ENCODE measurements at places on chromosomes 5 and 9.
A peak's percentile ranks its signal among the peaks of the same experiment; 100 is the strongest.

GRCh38 chr9:38431116-38431515, 6.9 kb upstream of the IGFBPL1 start:
- no peak for DNase-seq

GRCh38 chr5:76971511-76971910, 18.7 kb downstream of the CRHBP start:
- no peak for DNase-seq

DNA sequence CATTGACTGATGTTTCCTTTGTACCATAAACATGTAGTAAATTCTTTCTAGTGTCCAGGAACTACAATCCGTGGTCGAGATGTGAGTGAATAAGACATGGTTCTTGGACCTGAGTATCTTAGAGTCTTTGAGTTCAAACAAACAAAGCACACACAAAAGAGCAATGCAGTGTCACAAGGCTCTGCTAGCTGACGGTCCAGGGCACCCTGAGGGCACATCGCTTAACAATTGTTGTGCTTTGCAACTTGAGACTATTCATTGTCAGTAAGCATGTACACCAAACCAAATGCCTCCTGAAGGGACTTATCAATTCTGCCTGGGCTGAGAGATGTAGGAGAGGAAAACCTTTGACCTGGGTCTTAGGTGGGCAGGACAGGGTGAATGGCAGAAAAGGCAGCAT, 84.8 kb downstream of the CAMK4 start:
- no peak for DNase-seq

DNA sequence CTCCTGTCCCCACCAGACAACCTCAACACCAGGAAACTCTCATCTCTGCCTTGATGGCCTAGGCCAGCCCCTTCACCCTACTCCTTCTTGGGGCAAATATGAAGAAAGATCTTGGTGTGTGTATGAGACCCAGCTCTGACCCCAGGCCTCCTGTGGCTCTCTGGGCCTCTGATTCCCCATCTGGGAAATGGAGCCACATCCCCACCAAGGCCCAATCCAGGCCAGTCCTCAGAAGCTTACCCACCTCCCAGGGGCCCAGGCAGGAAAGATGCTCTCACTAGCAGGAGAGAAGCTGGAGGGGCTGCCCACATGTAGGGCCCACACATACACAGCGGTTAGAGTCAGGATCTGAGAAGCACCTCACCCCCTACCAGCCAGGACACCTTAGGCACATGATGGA, 38.9 kb downstream of the BICD2 start:
- DNase-seq = no peak

- DNase-seq = no peak
These were observed 2258.8 kb upstream of the WWC1 start for GRCh38 chr5:166032601-166033000.

DNA sequence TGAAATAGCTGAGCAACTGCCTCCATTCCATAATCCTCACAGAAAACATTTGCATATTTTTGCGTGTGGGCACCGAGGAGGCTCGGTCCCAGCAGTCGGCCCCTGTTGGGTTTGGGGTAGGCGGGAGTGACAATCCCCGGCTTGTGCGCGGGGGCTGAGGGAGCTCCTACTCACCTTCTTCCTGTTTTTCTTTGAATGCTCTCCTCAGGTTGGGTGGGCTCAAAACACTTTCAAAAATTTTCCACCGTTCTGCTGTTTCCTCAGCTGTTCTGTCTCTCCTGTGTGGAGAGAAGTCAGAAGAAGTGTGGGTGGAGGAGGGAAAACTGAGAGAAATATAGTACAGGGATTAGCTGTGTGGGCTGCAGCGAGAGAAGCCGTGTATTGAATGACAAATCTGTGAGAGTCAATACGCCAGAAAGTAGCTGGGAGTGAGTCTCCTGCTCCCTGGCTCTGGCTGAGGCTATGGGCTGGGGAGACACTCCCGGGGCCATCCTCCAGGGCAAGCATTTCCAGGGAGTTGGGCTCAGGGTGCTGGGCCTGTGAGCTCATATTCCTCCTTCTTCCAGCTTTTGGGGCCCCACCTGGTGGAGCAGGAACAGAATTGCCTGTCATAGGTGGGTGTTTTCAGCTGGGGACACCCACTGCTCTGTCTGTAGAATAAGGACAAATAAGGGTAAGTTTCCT, 84.7 kb downstream of the CMYA5 start:
- DNase-seq = no peak

GRCh38 chr5:40958811-40959210, 49.5 kb downstream of the C7 start:
- no peak for DNase-seq

DNA sequence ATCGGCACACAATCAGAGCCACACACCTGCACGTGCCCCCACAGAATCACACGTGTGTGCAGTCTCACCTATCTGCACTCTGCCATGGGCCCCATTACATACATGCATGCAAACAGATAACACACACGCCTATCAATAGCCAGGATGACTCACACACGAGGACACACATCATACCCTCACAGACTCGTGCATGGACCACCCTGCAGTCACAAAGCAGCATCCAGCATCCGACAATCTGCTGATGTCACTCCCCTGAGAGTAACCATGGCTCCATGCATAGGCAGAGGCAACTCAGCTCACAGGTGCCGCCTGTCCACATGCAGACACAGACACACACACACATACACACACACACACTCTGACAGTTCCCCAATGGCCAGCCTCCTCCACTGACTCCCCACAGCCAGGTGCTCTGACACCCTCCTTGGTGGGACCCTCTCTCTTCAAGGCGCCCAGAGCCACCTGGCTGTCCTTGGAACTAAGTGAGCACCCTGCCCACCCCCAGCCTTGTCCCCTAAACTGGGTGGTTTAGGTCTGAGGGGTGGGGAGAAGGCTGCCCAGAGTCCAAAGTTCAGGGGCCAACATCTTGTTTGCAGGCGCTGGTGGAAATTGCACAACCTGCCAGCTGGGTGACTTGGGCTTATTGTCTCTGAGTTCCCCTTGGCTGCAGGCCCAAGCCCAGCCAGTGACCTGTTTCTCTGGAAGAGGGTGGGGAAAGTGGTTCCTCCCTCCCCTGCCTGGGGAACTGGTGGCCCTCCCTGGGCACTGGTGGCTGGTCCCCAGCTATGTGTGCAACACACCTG, 34.6 kb upstream of the NEK6 start:
- no peak for DNase-seq

- DNase-seq = no peak
These were observed 30.0 kb downstream of the ARHGEF37 start for GRCh38 chr5:149611326-149611725.

DNA sequence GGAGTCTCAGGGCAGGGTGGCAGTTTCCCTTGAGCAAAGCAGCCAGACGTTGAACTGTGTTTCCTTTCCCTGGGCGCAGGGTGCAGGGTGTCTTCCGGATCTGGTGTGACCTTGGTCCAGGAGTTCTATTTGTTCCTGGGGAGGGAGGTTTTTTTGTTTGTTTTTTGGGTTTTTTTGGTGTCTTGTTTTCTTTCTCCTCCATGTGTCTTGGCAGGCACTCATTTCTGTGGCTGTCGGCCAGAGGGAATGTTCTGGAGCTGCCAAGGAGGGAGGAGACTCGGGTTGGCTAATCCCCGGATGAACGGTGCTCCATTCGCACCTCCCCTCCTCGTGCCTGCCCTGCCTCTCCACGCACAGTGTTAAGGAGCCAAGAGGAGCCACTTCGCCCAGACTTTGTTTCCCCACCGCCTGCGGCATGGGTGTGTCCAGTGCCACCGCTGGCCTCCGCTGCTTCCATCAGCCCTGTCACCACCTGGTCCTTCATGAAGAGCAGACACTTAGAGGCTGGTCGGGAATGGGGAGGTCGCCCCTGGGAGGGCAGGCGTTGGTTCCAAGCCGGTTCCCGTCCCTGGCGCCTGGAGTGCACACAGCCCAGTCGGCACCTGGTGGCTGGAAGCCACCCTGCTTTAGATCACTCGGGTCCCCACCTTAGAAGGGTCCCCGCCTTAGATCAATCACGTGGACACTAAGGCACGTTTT, 3.5 kb upstream of the PHYHD1 start:
- DNase-seq = no peak

DNA sequence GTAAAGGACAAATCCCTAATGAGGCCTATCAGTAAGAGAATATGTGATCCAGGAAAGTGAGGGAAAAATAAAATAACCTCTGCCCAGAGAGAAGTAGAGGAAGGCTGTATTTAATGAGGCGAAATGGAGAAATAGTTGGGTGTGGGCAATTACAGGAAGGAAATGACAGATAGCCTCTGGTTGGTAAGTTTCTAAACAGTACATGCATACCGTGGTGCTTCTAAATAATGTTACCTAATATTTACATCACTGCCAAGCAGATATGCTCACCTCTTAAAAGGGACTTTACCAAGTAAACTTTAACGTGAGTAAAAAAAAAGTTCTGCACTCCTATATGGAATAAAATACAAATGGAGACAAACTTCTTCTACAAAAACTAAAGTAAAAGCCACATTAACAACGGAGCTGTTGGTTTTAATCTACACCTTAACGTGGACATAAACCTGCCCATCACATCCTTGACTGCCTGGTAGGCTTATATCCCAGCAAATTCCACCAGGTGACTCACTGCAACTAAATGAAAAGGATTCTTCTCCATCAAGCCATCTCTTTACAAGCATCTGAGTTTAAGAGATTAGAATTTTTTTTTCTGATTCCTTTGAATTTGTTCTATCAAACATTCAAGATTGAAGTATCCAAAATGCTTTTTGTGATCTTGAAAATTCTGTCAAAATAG, 12.4 kb downstream of the NFIL3 start:
- no peak for DNase-seq

DNA sequence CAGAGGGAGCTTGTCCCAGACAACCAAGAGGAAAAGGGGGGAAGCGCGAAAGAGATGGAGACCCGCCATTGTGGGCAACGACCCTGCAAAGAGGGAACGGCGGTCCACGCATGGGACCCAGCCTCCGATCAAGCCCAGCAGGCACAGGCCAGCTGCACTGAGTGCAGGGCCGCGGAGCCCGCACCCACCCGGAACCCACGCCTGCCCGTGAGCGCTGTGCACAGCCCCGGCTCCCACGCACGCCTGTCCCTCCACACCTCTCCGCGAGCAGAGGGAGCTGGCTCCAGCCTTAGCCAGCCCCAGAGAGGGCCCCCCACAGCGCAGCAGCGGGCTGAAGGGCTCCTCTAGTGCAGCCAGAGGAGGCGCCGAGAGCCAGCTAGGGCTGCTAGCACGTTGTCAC, 416.5 kb downstream of the DMRTA1 start:
- DNase-seq = no peak

DNA sequence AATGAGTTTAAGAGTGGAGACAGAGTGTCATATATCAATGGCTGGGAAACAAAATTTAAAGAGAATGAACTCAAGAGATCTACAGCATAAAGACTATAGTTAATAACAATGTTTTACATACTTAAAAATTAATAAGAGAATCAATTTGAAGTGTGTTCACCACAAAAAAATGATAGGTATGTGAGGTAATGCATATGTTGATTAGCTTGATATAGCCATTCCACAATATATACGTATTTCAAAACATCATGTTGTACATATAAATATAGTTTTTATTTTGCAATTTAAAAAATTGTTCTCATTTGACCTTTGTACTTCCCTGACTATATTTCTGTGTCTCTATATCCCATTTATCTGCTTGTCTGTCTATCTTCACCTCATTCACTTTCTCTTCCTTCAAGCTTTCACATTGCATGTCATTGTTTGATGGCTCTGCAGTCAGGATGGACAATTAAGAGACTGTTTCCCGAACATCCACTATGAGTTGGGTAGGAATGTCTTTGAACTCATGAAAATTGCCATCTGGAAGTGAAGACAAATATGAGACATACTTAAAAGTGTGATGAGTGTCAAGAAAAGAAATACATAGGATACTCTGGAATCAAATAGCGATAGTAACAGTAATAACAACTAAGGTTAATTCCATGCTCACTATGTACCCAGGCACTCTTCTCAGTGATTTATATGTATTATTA, 359.9 kb upstream of the ACTBL2 start:
- DNase-seq = no peak

DNA sequence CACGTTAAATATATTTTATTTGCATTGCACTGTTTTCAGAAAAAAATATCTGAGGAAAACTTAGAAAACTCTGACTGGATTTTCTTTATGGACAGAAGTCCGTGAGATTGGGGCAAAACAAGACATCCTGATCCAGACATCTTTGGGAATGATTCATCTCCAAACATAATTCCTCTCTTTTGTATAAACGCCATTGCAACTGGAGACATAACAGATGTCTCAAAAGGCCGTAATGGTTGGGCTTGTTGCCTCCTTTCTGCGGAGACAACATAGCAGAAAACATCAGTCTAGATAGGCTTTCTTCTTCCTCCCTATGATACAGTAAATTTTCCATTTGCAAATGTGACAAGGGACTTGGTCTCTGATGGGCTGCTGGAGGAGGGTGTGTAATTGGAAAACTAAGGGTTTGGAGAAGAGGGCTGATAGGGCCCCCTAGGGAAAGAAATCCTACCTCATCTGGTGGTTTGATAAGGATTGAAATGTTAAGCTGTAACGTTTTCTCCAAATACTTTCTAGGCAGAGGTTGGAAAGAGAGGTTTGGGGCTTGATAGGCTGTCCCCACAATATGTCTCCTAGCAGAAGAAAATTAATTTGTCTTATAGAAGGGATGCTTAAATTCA, 631.5 kb upstream of the ST8SIA4 start:
- no peak for DNase-seq

DNA sequence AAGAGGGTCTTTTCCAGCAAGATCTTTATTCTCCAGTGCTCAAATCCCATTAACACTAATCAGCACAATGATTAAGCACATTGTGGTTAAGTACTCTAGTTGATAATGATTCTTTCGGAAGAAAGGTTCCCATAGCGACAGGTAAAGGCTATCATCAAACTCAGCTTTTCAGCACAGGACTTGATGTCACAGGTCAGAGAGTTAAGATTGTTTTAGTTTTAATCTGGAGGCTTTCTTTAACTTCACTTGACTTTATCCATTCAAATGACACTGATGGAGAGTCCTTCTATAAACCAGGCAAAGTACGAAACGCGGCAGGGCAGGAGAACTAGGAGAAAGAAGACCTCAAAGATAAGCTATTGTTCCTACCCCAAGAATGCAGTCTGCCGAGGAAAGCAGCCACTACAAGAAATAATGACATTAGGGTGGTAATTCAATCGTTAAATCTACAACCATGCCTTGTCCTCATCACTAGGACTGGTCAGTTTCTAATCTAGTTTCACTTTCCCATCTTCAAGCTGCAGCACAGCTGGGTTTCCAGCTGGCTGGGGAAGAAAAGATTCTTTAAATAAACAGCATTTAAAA, 4.6 kb downstream of the NRG2 start:
- DNase-seq = no peak

DNA sequence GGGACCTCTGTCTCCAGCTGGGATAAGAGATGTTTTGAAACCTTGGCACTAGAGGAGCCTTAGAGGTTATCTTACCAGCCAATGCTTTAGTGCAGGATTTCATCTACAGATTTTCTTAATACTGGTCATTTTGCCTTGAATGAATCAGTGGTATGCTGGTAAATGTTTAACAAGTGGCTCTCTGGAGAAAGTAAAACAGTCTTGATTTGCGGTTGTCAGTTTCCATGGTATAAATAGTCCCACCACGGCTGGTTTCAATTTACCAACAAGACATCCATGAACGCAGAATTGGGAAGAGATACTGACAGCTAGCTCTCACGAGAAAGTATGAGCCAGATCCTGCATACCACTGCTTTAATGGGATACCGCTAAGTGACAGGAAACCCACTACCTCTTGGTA, 56.7 kb upstream of the CXCL14 start:
- no peak for DNase-seq

GRCh38 chr5:171601266-171601881, 181.9 kb downstream of the FGF18 start:
- peak; percentile 3 for DNase-seq

- DNase-seq = no peak
These were observed 24.3 kb downstream of the THBS4 start for GRCh38 chr5:80059354-80059980.

- DNase-seq = no peak
These were observed 149.5 kb downstream of the C9orf50 start for GRCh38 chr9:129471201-129472019.

- no peak for DNase-seq
These were observed 110.6 kb upstream of the FER start for GRCh38 chr5:108637134-108637533.
